Transverse colon (tissue), 4 donors: ENCODE measurements at places on chromosomes 12 and 14. TPM values are rescaled to one million over a fixed set of nuclear protein-coding genes. Genes with fewer than 3 reads are reported as not detected.

DNA sequence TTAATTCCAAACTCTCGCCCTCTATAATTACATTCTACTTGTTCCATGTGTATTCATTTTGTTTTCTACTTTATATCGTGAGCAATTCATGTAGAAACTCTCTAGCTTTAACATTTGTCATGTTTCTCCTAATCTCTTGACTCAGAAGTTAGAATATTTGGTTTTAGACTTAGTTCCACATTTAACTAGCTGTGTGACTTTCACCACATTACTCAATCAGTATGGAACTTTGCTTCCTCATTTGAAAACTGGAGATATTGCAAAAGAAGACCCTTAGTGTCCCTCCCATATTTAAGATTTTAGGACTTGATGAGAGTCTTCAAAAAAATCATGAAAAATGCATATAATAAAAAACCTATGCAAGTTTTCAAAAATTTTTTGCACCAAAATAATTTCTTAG lies 447.5 kb downstream of the GXYLT1 start:
- no peaks in the 10 kb centered on the region for H3K36me3 ChIP-seq
- H3K27me3 ChIP-seq = no peaks in the 10 kb centered on the region
- H3K4me1 ChIP-seq = no peaks in the 10 kb centered on the region
- DNase-seq = no peak
- no peak overlapping the region for H3K4me3 ChIP-seq

- peaks cover 20% of the 10 kb centered on the region for H3K4me1 ChIP-seq
- no peak overlapping the region for H3K4me3 ChIP-seq
- H3K27ac ChIP-seq = peak overlapping the region; percentile 70
- no peaks in the 10 kb centered on the region for H3K36me3 ChIP-seq
- no peaks in the 10 kb centered on the region for H3K27me3 ChIP-seq
Measured at GRCh38 chr12:50786498-50787231, 22.8 kb downstream of the ATF1 start.

DNA sequence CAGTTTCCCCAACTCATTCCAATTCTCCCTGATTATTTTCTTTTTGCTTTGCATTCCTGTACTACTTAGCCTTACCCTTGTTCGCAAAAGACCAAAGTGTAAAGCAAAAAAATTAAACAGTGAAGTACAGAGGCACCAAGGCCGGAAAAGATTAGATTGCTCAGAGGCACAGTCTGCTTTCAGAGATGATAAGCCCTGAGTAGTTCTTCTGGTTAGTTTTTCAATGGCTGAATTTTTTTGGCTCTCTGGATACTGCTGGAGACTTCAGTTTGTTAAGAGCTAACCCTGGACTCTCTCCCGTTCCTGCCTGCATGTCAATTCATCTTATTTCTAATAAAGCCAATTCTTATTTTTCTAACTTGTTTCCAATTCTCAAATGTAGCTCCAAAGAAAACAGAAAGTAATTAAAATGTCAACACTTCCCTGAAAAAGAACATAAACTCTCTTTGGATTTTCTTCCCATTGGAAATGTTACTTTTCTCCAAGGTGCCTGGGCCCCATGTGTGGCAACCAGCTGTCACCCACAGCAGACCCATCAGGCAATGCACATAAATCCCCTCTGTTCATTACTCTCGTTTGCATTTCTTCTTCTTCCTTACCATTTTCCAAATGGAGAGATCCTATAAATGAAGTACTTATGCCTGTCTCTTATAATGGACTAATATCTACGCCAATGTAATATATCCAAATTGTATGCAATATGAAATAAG lies 142.8 kb downstream of the BTG1 start:
- no peak overlapping the region for H3K4me3 ChIP-seq
- no peak for DNase-seq
- H3K27ac ChIP-seq = no peak overlapping the region
- no peaks in the 10 kb centered on the region for H3K36me3 ChIP-seq
- H3K4me1 ChIP-seq = no peaks in the 10 kb centered on the region
- H3K27me3 ChIP-seq = no peaks in the 10 kb centered on the region

GRCh38 chr12:99024870-99025269 lies 379.8 kb downstream of the APAF1 start:
- DNase-seq = no peak
- H3K4me1 ChIP-seq = no peaks in the 10 kb centered on the region
- no peak overlapping the region for H3K4me3 ChIP-seq

GRCh38 chr12:53198486-53199110 lies 8.5 kb downstream of the ITGB7 start:
- no peak overlapping the region for H3K27ac ChIP-seq
- H3K27me3 ChIP-seq = no peaks in the 10 kb centered on the region
- H3K36me3 ChIP-seq = no peaks in the 10 kb centered on the region
- H3K4me1 ChIP-seq = no peaks in the 10 kb centered on the region
- no peak for DNase-seq
- H3K4me3 ChIP-seq = no peak overlapping the region

The CLEC4E gene
- total RNA-seq = 5.4 TPM

GRCh38 chr12:65649126-65649525 lies 175.2 kb upstream of the HMGA2 start:
- DNase-seq = peak; percentile 19
- H3K36me3 ChIP-seq = no peaks in the 10 kb centered on the region
- no peaks in the 10 kb centered on the region for H3K27me3 ChIP-seq
- H3K27ac ChIP-seq = peak overlapping the region; percentile 52
- no peak overlapping the region for H3K4me3 ChIP-seq
- H3K4me1 ChIP-seq = no peaks in the 10 kb centered on the region

The CCDC177 gene
- total RNA-seq = not detected

GRCh38 chr14:92930737-92931602 lies 8.0 kb downstream of the CHGA start:
- no peaks in the 10 kb centered on the region for H3K36me3 ChIP-seq
- no peaks in the 10 kb centered on the region for H3K4me1 ChIP-seq
